Fibroblast of lung (primary cell): ENCODE measurements at places on chromosomes 12 and 14.

DNA sequence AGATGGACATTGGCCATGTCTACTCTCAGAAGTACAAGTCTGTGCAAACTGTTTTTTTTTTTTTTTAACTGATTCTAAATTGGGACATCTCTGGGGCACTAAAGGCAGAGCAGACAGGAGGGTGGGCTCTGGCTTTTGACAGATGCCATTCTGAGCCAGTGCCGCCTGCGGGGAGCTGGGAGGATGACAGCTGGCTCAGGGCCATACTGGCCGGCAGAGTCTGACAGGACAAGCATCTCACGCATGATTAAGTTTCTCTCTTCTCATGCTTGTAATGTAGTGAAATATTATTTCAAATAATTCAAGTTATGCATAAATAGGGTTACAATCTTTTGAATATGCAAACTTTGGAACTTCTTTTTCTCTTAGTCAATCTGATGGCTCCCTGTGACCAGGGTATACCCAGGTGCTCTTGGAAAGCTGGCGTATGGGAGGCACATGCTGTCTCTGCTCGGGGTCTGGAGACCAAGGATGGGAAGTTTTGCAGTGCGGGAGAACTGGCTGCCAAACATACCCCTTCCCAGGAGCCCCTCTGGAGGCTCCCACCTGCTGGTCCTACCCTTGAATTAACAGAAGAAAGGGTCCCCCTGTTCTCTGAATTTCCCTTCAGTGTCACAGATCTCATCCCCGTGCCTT is 7.6 kb downstream of the CDCA4 start:
- no peak for DNase-seq

DNA sequence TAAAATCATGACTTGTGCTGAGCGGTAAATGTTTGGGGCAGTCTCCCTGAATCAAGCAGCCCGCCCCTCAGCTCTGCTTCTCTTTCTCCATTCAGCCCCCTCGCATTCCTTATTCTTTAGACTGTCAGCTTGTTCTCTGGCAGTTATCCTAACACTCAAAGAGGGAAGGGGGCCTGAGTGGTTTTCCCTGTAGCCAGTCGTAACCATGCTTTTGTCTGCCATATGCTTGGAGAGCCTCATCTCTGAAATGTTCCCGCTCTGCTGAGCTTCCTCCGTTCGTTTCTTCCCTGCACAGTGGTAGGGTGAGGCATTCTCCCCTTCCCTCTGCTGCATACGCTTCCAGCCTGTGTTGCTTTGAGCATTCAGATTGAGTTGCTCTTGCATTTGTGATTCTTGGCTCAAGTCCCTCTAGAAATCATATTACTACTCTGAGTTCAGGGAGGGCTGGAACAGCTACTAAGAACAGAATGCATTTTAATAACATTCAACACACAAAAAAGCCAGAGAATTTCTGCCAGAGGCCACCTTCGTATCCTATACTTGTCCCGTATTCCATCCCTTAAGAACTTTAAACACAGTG is 119.7 kb downstream of the FBXL14 start:
- peak; percentile 98 for DNase-seq

GRCh38 chr14:31461545-31461944 is 4.2 kb upstream of the DTD2 start:
- DNase-seq: no peak

DNA sequence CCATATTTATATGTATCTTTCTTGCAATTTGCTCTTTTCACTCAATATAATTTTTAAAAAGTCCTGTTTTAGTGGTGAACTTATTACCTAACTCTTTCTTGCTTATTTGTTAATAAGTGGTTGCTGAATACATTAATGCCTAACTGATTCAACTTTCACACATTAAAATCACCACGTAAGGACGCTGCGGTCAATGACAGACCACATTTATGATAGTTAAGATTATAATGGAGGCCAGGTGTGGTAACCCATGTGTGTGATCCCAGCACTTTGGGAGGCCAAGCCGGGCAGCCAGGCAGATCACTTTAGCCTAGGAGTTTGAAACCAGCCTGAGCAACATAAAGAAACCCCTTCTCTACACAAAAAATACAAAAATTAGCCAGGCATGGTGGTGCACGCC is 37.0 kb downstream of the WDR89 start:
- DNase-seq: no peak

- DNase-seq: no peak
These were observed 51.2 kb upstream of the AEBP2 start for GRCh38 chr12:19388131-19388549.
